ENCODE measurements at places on chromosomes 7 and 10. TPM values are rescaled to one million over a fixed set of nuclear protein-coding genes. Genes with fewer than 3 reads are reported as not detected.

DNA sequence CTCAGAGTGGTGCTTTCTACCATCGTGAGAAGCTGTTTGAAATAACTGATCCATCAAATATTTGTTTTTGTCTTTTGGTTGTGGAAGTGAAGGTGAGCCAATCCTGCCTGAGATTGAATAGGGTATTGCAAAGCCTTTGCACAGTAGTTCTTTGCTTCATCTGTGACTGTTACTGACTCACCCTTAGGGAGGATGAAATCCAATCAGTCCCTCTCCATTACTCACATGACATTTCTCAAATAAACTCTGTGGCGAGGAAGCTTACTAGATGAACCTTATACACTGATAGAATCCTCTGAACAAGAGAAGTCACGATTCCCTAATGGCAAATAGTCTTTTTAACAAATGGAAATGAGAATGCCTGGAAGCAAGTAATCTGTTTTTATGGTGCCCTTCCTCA is 31.9 kb downstream of the HEPACAM2 start:
- H3K4me3 ChIP-seq: no peak overlapping the region
- DNase-seq: no peak
- no peak overlapping the region for H3K27ac ChIP-seq
- no peaks in the 10 kb centered on the region for H3K36me3 ChIP-seq
- H3K27me3 ChIP-seq: no peaks in the 10 kb centered on the region

- peaks cover 2% of the 10 kb centered on the region for H3K4me1 ChIP-seq
- no peaks in the 10 kb centered on the region for H3K36me3 ChIP-seq
- DNase-seq: no peak
- H3K27ac ChIP-seq: no peak overlapping the region
- no peak overlapping the region for H3K4me3 ChIP-seq
Measured at GRCh38 chr7:45215601-45216062, 58.0 kb downstream of the RAMP3 start.

- no peak overlapping the region for H3K27ac ChIP-seq
- H3K27me3 ChIP-seq: no peaks in the 10 kb centered on the region
- no peak overlapping the region for H3K4me3 ChIP-seq
- H3K36me3 ChIP-seq: no peaks in the 10 kb centered on the region
Measured at GRCh38 chr10:4208499-4208898, 423.5 kb upstream of the KLF6 start.

- no peaks in the 10 kb centered on the region for H3K4me1 ChIP-seq
- no peak overlapping the region for H3K4me3 ChIP-seq
- H3K36me3 ChIP-seq: no peaks in the 10 kb centered on the region
Measured at GRCh38 chr7:84144935-84145334, 49.7 kb downstream of the SEMA3A start.

DNA sequence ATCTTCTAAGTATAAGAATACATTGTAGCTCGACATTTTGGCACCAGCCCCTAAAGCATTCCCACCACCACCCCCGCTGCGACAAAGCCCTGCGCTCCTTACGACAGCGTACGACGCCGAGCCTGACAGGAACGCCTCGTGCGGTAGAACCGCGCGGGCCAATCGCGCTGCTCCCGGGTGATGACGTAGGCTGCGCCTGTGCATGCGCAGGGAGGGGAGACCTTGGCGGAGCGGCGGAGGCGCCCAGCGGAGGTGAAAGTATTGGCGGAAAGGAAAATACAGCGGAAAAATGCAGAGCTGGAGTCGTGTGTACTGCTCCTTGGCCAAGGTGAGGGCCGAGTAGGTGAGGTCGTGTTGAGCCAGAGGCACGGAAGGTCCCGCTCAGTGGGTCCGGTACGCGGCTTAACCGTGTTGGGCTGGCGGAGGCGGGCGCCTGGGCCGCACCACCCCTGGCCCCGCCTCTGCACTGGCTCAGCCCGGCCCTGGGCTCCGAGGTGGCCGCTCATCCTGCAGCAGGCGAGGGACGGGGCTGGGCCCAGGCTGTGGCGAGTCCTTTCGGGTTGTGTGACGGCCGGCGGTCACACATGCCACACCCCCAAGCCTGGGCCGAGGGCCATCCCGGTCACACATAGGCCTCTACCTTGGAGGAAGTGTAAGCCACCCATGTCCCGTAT is at the start of gene DLD:
Gene DLD, plus strand, starts transcription at position 222 of the 674 bp plus-strand sequence. Its CDS starts 68 bp downstream, at position 290.
- peak within 1 kb of the TSS; percentile 93 for H3K27ac ChIP-seq
- H3K4me1 ChIP-seq: peaks cover 16% of the 10 kb centered on the region
- DNase-seq: peak; percentile 96
- peak within 1 kb of the TSS; percentile 76 for H3K4me3 ChIP-seq
- no peaks in the 10 kb centered on the region for H3K27me3 ChIP-seq

DNA sequence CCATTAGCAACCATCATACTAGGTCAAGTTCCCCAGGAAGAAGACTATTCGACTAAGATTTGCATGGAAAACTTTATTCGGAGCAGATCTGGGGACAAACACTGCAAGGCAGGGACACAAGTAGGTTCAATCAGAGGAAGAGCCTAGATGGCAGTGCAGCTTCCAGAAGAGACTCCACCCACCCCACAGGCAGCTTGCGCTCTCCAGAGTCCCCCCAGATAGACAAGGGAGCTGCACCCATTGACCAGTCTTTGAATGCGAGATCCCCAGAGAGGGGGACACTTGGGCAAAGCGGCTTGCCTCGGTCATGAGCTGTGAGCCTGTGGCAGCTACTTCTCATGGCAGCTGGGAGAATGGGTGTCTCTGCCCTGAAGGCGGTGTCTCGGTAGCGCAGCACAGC is 4.2 kb downstream of the GALNTL5 start:
- H3K27me3 ChIP-seq: no peaks in the 10 kb centered on the region
- H3K36me3 ChIP-seq: no peaks in the 10 kb centered on the region
- no peak overlapping the region for H3K4me3 ChIP-seq
- no peak overlapping the region for H3K27ac ChIP-seq

GRCh38 chr7:129008645-129009414 is 46.1 kb downstream of the TNPO3 start:
- H3K4me3 ChIP-seq: no peak overlapping the region
- H3K27me3 ChIP-seq: no peaks in the 10 kb centered on the region
- H3K27ac ChIP-seq: no peak overlapping the region
- peaks cover 10% of the 10 kb centered on the region for H3K4me1 ChIP-seq

- DNase-seq: no peak
- H3K4me3 ChIP-seq: no peak overlapping the region
- H3K4me1 ChIP-seq: no peaks in the 10 kb centered on the region
- no peak overlapping the region for H3K27ac ChIP-seq
- H3K36me3 ChIP-seq: no peaks in the 10 kb centered on the region
- H3K27me3 ChIP-seq: no peaks in the 10 kb centered on the region
Measured at GRCh38 chr7:51587604-51588003, 271.0 kb upstream of the COBL start.

DNA sequence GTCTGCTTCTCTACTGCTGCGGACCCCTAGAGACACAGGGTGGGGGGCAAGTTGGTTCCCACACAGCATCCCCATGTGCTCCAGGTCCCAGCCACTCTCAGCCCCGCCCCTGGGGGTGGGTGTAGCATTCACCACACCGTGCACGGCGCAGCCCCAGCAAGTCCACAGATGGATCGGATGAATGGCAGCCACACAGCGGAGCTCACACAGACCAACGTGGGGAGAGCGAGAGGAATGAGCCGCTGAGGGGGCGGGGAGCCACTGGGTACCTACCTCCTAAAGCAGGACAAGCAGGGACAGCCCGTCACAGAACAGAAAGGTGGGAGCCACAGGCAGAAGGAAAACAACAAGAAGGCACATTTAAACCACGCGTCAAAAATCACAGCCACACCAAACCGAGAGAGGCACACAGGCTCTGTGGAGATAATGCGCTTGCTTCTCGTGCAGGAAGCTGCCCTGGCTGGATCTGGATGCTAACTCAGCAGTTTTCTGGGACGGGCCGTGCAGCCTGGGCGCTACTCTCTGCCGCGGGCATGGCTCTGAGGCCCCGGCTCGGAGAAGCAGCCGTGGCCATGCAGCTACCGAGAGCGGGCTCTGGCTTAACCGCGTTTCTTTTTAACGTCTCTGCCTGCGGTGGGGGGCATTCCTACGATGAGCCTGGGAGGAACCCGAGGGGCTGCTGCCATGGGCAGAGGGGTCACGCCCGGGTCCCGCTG is 102.5 kb downstream of the CYTH3 start:
- no peaks in the 10 kb centered on the region for H3K27me3 ChIP-seq
- no peak overlapping the region for H3K4me3 ChIP-seq
- peaks cover 26% of the 10 kb centered on the region for H3K36me3 ChIP-seq
- no peaks in the 10 kb centered on the region for H3K4me1 ChIP-seq

GRCh38 chr10:100325158-100325557 is 4.9 kb downstream of the PKD2L1 start:
- no peaks in the 10 kb centered on the region for H3K4me1 ChIP-seq
- no peaks in the 10 kb centered on the region for H3K36me3 ChIP-seq
- no peak overlapping the region for H3K27ac ChIP-seq
- H3K27me3 ChIP-seq: no peaks in the 10 kb centered on the region
- DNase-seq: no peak
- H3K4me3 ChIP-seq: no peak overlapping the region

DNA sequence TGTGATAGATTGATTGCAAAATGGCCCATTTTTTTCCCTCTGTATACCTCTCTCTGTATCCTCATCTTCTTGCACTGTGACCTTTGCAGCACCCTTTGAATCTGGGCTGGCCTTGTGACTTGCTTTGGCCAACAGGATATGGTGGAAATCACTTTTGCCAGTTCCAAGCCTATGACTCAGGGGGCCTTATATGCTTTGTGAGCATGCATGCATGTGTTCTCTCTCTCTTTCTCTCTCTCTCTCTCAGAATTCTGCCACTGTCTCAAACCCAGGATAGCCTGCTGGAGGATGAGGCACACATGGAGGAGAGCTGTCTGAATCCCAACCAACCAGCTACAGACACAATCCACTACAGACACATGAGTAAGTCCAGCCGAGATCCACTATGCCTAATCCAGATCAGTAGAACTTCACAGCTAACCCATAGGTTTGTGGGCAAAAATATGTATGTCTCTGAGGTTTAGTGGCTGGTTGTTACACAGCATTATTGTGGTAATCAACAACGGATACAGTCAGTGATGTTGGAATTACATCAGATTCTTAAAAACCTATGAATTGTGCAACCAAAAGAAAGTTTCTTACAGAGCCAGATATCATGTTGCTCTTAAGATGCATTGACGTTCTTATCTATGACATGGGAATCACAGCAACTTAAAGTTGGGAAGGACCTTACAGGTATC is 41.8 kb upstream of the ABCB4 start:
- no peak overlapping the region for H3K27ac ChIP-seq
- H3K4me1 ChIP-seq: no peaks in the 10 kb centered on the region

DNA sequence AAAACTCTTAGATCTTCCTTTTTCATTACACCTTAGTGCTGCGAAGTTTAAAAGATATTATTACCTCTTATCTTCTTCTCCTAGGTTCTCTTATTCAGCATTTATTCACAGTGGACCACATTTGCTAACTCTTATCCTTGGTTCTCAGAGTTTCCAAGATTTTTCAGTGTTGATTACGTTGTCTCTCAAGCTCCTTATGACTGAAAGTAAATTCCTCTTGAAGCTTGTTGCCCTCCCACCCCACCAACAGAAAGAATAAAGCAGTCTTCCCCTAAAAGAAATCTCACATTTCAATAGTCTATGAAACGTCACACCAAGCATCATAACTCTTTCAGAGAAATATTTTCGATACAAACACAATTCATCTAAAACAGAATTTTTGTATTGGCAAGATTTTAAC is 362.5 kb downstream of the MAGI2 start:
- H3K4me3 ChIP-seq: no peak overlapping the region
- no peaks in the 10 kb centered on the region for H3K36me3 ChIP-seq
- no peak for DNase-seq
- no peaks in the 10 kb centered on the region for H3K4me1 ChIP-seq

GRCh38 chr7:102253973-102254370 is 32.7 kb upstream of the SH2B2 start:
- no peak overlapping the region for H3K27ac ChIP-seq
- H3K4me1 ChIP-seq: no peaks in the 10 kb centered on the region
- H3K27me3 ChIP-seq: no peaks in the 10 kb centered on the region
- H3K36me3 ChIP-seq: peaks cover 6% of the 10 kb centered on the region
- DNase-seq: no peak

- peak overlapping the region; percentile 68 for H3K4me3 ChIP-seq
- DNase-seq: peak; percentile 55
- H3K4me1 ChIP-seq: peaks cover 9% of the 10 kb centered on the region
- H3K27me3 ChIP-seq: no peaks in the 10 kb centered on the region
Measured at GRCh38 chr10:50417486-50417885, 166.2 kb upstream of the ASAH2 start.

GRCh38 chr7:35727571-35727970 is 32.6 kb upstream of the HERPUD2 start:
- no peak overlapping the region for H3K4me3 ChIP-seq
- no peaks in the 10 kb centered on the region for H3K36me3 ChIP-seq
- H3K4me1 ChIP-seq: no peaks in the 10 kb centered on the region
- no peak for DNase-seq
- no peak overlapping the region for H3K27ac ChIP-seq

Gene TMEM196
- not detected for total RNA-seq

Data from lung (tissue), 17 donors.